ENCODE measurements at places on chromosomes 3 and 15.

GRCh38 chr3:136291302-136291701 is 41.2 kb downstream of the PCCB start:
- DNase-seq, result no peak

DNA sequence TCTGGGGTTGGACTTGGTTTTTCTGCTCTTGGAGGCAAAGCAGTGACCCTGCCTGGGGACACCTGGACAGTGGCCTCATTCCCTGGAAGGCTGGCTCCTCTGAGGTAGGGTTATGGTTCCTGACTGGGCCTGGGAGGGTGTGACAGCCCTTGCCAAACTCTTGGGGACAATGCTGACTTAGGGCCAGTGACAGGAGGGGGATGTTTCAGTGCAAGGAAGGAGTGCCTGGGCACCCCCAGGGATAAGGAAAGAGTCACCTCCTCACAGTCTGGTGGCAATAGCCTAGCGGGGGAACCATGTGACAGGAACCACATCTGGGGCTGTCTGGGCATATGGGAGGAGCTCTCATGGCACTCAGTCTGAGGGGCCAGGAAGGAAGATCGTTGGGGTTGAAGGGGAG is 91.8 kb downstream of the ABHD5 start:
- no peak for DNase-seq

DNA sequence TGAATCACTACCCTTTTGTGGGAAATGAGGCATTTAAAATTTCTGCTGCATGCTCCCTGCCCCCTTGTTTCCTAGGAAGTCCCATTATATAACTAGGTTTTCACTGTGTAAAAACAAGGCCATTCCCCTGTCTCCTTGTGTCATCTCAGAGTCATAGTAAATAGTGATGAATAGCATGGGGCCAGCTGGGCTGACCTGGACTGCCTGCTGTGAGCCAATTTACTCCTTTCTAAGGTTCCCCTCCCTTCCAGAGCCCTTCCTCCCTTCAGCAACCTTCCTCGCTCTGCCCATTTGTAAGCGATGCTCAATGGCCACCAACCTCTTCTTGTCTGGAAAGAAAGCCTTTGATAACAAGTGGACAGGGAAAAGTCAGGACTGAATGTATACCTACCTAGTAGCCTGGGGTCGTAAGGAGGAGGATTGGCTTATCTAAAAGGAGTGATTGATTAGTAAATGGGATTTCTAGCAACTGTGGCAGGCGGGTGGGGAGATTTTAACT is 11.7 kb downstream of the ITGA11 start:
- DNase-seq, result no peak

DNA sequence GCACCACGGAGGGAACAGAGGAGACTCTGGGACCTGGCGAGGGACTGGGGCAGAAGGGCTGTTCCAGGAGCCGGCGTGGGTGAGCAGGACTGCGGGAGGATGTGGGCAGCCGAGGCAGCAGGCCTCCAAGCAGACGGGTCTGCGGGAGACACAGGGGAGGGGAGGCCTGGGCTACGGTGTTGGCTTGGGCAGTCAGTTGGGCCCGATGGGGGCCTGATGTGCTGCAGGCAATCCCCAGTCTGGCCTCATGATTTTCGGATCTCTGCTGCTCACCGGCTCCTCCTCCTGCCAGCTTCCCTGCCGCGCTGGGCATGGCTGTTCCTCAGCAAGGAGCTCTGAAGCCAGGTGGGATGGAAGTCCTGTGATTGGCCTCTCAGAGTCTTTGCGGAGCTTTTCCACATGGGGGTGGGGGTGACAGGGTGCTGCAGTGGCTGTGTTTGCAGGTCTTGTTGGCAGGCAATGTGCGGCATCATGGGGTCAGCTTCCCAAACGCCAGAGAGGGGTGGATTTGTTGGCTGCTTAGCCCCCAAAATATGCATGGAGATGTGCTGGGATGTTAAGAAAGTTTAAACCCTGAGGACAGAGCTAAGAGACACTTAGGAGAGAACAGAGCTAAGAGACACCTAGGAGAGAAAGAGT is 19.3 kb downstream of the MINAR1 start:
- no peak for DNase-seq

DNA sequence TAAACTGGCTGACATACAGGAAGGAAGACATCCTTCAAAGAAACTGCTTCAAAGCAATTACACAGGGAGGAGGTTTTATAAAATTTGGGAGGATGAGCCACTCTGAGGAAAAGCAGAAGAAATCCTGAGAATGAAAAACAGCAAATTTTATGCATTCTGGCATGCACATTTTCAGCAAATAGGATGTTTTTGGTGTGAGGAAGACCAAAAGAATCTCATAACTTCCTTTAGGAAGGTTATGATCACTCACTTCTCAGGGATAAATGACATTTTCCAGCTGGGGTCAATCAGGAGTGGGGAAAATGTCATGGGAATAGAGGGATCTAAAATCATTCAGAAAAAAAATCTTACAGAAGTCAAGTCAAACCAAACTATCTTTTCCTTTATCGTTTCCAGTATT is 371.7 kb upstream of the CNTN6 start:
- DNase-seq, result no peak

DNA sequence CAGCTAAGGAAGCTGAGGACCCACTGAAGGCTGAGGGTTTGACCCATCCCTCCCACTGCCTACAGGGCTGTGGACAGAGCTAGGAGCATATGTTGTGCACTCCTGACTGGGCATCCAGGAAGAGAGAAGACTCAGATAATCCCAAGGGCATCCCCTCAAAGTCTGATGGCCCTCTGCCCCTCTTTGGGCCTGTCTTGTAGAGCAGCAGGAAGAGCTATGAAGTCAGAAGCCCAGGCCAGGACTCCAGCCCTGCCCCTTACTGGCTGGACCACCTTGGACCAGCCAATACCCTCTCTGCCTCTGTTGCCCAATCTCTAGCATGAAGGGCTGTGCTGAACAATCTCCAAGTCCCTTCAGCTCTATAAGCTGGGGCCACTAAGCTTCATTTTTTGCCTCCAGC is 210.8 kb downstream of the RPLP1 start:
- no peak for DNase-seq

GRCh38 chr3:10653866-10654611 is 148.7 kb upstream of the ATP2B2 start:
- no peak for DNase-seq

- no peak for DNase-seq
Measured at GRCh38 chr15:101362986-101363566, 68.0 kb upstream of the SNRPA1 start.
